Endothelial cell of coronary artery (primary cell): ENCODE measurements at places on chromosomes 12 and 14. TPM values are rescaled to one million over a fixed set of nuclear protein-coding genes. Genes with fewer than 3 reads are reported as not detected.

The PKP2 gene
- total RNA-seq, result 5.9 and 14.1 TPM in 2 replicates

The WNT1 gene
- not detected in 2 replicates for total RNA-seq

The IFNG-AS1 gene
- total RNA-seq, result not detected in 2 replicates

The JPH4 gene
- not detected in 2 replicates for total RNA-seq

The MYO1H gene
- total RNA-seq, result not detected in 2 replicates

The RFX4 gene
- total RNA-seq, result not detected in 2 replicates

The TRHDE gene
- not detected in 2 replicates for total RNA-seq

The ADGRD1 gene
- total RNA-seq, result 0.09 and 2.1 TPM in 2 replicates

The PPP2R5E gene
- total RNA-seq, result 13.1 and 18.5 TPM in 2 replicates

The NGB gene
- total RNA-seq, result not detected in 2 replicates

The DCAF5 gene
- total RNA-seq, result 10.3 and 15.7 TPM in 2 replicates

The TAS2R13 gene
- total RNA-seq, result 0.99 and 1.8 TPM in 2 replicates

The ZNF385A gene
- 0.45 and 1.1 TPM in 2 replicates for total RNA-seq

The DTX1 gene
- under 0.01 TPM in 1 of 2 replicates, not detected in the other for total RNA-seq

The ZFYVE21 gene
- total RNA-seq, result 44.7 and 65.7 TPM in 2 replicates

The CMKLR1 gene
- total RNA-seq, result 0.09 and 0.28 TPM in 2 replicates

The OR4E1 gene
- total RNA-seq, result not detected in 2 replicates

The CAPS2 gene
- 2.5 and 3.5 TPM in 2 replicates for total RNA-seq

The VRTN gene
- not detected in 2 replicates for total RNA-seq

The PIK3C2G gene
- not detected in 2 replicates for total RNA-seq

The LIN7A gene
- total RNA-seq, result 0.18 and 2.7 TPM in 2 replicates

The TULP3 gene
- 11.0 and 12.2 TPM in 2 replicates for total RNA-seq

The GYS2 gene
- total RNA-seq, result not detected in 2 replicates

The ALDH6A1 gene
- total RNA-seq, result 14.9 and 15.3 TPM in 2 replicates

The CCDC175 gene
- not detected in 2 replicates for total RNA-seq

The CLEC14A gene
- total RNA-seq, result 235 and 286 TPM in 2 replicates

The POLR3B gene
- 11.5 and 12.2 TPM in 2 replicates for total RNA-seq

The SIX6 gene
- total RNA-seq, result not detected in 2 replicates

The DLK1 gene
- not detected in 2 replicates for total RNA-seq

The TMEM30B gene
- under 0.01 and 0.09 TPM in 2 replicates for total RNA-seq

The TAS2R19 gene
- 3.4 and 8.8 TPM in 2 replicates for total RNA-seq

The ZDHHC22 gene
- total RNA-seq, result 0.09 TPM in 1 of 2 replicates, not detected in the other

The AKAP5 gene
- total RNA-seq, result 0.28 and 0.36 TPM in 2 replicates

The MGAT4C gene
- under 0.01 TPM in 1 of 2 replicates, not detected in the other for total RNA-seq
